Fibroblast of skin of right quadriceps (primary cell): ENCODE measurements at places on chromosomes 3 and 15.

DNA sequence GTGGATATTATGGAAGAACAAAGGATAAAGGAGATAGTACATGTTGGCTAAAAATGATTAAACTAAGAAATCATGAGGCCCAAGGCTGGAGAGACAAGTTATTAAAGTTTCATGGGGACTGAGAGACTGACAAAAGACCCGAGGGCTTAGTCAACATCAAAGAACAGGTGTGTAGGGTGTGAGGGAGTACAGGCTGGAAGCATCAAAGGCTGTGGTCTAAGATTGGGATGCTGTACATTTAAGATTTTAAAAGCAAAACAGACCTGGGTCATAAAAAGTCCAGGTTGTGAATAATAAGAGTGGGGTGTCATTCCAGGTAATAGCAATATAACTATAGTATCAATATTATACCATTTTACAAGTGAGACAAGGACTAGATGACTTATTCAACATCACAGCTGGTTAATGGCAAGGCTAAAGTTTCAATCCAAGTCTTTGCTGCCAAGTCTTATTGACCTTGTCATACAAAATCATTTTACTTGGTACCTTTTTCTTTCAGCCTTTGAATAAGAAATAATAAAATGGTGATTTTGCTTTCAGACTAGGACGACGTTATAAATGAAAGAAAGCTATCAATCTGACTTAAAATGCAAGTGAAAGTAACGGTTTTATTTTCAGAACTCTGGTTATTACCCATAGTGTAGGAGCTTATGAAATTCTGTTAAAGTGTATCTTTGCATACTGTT, 211.6 kb downstream of the TNIK start:
- no peak for DNase-seq

GRCh38 chr3:12188681-12189287, 30.1 kb upstream of the TIMP4 start:
- no peak for DNase-seq

- no peak for DNase-seq
These were observed 499.9 kb upstream of the LMCD1 start for GRCh38 chr3:8001712-8002111.

- DNase-seq: no peak
These were observed 68.9 kb downstream of the THBS1 start for GRCh38 chr15:39649757-39650156.

DNA sequence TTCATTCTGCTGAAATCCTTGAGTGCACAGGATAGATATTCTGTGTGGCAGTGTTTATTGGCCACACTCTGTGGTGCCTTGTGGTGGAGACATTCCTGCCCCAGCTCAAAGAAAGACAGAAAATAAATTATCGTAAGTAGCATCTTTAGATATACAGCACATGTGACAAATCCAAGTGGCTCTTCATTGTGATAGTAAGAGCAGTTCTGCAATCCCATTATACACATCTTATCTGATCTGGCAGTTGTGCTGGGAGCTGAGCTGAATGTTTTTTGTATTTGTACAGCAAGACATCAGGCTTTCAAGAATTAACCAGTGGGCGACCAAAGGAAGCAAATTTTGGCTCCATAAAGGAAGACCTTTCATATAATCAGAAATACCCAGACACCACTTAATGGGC, 235.3 kb upstream of the MRPL3 start:
- DNase-seq: no peak

- DNase-seq: no peak
These were observed 36.1 kb downstream of the ST6GAL1 start for GRCh38 chr3:186966406-186966805.

DNA sequence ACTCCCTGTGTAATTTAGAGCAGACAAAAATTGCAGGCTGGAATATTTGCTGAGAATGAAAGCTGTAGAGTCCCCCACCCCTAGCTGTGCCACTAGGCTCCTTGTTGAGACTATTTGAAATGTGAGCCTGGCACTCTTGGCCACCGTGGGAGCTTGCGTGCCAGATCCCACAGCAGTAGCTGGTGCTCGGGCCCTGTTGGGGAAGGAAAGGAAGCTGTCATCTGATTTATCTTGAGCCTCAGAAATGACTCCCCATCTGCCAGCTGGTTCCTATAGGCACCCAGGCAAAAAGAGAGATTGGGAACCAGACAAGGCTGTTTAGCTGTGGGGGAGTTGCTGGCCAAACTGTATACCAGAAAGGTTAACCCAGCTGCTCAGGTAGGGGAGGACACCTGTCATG, 23.4 kb upstream of the CLEC3B start:
- DNase-seq: no peak

DNA sequence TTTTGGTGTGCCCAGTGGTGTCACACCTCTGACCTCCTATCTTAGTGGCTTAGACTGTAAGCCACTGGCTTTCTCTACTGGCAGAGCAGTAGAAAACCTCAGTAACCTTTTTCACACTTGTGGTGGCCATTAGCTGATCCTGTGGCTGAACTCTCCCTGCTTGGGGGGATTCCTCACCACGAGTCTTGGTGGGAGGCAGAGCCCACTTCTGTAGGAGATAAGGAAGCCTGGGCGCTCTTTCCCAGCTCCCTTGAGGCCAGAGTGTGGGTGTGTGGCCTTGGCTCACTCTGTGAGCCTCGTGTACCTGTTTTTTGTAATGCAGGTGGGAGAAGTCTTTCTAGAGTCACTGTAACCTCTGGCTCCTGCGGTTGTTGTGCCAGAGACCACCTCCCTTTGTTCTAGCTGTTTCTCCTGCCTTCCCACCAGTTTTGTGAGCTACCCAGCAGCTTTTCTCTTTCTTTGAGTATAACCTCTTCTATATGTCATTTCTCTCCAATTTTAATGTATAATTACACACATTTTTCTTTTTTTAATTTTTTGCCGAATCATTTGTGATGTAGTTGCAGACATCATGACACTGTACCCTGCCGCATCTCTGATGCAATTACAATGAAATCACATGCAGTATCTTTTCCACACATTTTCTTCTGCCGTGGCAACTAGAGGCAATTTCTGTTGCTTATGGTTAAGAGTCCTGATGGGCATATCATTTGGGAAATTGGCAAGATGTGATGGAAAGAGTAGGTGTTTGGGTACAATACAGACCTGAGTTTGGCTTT, 13.8 kb downstream of the XCR1 start:
- DNase-seq: no peak

GRCh38 chr3:182078929-182079328, 367.2 kb downstream of the SOX2 start:
- DNase-seq: no peak

DNA sequence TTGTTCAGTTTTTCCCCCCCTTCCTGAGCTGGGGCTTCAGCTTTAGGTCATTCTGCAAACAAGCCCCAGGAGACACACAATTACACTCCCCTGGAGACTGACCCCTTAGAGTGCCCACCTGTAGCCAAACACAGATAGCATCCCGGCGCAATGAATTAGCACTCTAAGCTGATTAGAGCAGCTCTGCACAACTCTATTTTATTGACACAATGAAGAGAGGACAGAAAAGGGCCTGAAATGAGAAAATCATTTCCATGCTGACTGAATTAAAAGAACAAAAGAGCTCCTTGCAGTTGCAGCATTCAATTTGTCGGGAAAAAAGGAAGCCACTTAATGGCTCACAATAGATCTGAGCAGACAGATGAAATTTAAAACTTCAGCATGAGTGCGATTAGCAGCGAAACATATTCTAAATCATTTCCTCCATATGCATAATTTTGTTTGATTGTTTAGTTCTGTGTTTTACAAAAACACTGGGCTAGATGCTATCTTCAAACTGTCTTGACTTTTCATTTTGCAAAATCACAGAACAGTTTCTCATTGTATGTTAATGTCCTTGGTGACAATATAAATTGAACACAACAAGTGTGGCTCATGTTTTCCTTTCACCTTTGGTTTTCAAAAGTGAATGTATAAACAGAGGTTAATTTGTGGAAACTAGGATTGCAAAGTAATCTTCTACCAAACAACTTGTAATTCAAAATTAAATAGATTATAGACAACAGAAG, 308.6 kb downstream of the MECOM start:
- DNase-seq: no peak

- DNase-seq: no peak
These were observed 435.2 kb downstream of the MCTP2 start for GRCh38 chr15:94666553-94666952.

GRCh38 chr15:41060505-41060904, 55.6 kb downstream of the INO80 start:
- DNase-seq: no peak

DNA sequence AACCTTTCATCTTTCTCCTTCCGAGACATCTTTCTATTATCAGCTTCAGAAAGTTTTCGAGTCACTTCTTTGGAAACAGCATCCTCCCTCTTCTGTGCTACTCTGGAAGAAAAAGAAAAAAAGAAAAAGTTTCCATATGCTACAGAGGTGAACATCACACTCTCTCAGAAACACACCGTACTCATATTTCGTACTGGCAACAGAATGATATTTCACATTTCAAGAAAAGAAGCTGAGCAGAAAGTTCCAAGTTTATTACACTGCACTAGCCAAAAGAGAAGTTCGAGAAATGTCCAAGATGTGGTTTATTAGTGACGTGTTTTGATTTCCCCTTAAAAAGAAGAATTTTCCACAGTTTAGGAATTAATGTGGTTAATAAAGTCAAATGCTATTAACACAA, 6.0 kb downstream of the SSR3 start:
- DNase-seq: no peak

GRCh38 chr3:49666592-49666991, 7.6 kb upstream of the APEH start:
- DNase-seq: peak; percentile 40

GRCh38 chr15:47918877-47919276, 201.6 kb downstream of the SEMA6D start:
- no peak for DNase-seq

- peak; percentile 34 for DNase-seq
These were observed 497 bp upstream of the RPLP1 start for GRCh38 chr15:69451951-69452691.

DNA sequence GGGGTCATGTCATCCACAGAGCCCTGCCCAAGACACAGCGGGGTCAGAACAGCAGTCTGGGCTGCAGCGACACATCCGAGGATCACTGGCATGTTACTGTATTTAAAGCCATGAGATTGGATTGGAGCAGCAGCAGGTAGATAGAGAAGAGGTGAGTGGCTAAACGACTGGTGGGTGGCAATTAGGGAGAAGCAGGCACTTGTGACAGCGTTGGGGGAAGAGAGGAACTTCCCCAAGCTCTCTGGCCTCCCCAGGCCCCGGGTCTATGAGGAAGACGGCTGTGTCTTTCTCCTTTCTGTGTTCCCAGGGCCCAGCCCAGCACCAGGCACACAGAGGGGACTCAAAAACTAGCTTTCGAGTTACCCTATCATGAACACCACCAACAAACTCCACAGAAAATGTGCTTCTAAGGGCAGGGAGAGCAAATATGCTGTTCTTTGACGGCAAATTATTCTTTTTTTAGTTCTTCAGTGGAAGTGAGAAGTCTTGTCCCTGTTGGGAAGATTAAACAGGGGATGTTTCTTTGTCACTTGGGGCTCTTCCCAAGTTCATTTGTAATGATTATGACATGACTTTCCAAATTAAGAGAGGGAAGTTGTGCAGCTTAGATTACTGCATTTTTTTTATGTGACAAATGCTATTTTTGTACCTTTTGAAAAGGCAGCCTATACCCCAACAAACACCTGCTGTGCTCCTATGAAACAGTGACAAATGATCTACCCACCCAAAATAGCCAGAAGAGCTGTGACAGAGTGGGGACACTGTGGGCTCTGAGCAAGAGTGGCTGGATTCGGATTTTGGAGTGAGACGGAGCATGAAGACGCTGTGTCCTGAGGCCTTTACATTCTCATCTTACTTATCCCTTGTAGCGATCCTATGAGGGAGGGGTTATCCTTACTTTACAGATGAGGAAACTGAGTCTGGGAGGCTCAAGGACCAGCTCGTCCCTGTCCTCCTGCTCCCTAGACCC, 7.2 kb upstream of the SYNM start:
- DNase-seq: no peak

DNA sequence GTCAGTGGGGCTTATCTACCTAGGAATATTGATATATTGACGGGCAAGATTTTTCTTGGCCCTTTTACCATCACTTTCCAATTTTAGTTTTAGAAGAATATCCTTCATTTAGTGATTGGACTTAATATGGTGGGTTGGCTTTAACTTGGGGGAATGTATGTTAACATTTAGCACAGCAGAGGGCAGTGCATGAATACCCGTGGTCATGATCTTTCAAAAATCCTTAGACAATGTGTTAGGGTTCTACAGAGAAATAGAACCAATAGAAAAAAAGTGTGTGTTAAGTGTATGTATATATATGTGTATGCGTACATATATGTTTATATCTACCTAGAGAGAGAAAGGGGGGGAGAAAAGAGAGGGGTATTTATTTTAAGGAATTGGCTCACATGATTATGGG, 36.9 kb downstream of the GPR171 start:
- DNase-seq: no peak

- DNase-seq: peak; percentile 13
These were observed 638.0 kb downstream of the OTOL1 start for GRCh38 chr3:162134571-162134970.

GRCh38 chr3:37741644-37742043, 120.0 kb upstream of the CTDSPL start:
- no peak for DNase-seq

DNA sequence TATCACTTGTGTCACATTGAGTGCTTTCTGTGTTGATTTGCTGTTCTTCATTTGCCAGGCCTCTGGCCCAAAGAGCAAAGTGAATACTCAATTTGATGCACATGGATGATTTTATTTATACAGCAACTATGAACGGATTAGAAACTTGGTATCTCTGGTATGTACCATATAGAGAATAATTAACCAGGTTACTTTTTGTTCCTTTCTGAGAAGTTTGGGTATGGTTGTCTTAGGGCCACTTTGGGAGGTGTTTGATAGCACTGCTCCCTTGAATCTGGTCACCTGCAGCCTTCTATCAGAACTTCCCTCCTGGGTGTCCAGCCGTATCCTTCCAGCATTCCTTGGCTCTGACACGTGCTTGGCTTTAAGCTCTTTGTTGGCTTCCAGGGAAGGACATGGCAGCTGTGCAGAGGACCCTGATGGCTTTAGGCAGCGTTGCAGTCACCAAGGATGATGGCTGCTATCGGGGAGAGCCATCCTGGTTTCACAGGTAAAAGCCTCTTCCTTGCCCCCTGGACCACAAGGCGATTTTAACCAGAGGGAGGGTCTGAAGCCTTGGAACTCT, 12.7 kb downstream of the TAGLN3 start:
- no peak for DNase-seq

DNA sequence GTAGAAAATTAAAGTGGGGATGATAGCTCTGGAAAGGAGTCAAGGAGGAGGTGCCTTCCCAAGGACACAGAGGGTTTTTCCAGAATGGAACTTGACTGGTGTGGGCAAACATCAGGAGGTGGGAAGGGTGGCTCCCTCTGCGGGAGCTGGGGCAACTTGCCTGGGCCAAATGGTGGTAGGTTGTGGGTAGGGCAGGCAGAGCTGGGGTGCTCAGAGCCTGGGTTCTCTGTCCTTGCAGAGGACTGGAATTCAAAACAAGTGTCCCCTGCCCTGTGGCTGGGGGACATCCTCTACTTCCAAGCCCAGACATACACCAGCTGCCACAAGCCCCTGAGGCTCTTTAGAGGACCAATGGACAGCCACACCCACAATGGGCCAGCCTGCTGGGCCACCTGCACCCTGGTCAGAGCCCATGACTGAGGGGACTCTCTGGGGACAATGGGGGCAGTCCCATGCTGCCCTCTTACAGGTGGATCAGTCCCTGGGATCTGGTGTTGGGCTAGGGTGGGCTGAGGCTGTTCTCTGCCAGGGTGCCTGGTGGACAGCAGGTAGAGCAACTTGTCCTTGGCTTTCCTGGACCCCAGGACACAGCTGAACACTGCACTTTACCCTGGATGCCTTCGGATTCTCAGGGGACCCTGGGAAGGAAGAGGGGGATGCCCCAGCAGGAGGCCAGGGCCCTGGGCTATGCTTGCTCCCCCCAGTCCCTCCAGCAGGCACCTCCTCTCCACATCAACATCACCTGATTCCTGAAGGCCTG, 38.6 kb upstream of the CSPG4 start:
- no peak for DNase-seq

- no peak for DNase-seq
These were observed 597.6 kb downstream of the AGBL1 start for GRCh38 chr15:86677278-86677677.
